ENCODE measurements at places on chromosomes 4 and X.

DNA sequence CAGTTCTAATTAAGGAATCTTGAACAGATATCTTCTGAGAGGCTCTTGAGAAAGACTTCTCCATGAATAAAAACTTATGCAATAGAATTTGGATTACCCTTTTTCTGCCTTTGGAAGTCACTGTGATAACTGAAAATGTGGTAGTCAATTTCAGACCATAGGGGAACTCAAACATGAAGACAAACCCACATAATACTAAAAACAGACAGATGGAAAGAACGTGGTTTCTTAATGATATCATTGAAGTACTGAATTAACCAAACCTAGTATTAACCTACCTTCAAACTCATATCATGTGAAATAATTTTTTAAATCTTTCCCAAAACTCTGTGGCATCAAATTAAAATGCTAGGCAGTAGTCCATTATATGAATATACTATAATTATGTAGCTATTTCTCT lies 153.5 kb downstream of the CAMK2D start:
- DNase-seq: no peak

DNA sequence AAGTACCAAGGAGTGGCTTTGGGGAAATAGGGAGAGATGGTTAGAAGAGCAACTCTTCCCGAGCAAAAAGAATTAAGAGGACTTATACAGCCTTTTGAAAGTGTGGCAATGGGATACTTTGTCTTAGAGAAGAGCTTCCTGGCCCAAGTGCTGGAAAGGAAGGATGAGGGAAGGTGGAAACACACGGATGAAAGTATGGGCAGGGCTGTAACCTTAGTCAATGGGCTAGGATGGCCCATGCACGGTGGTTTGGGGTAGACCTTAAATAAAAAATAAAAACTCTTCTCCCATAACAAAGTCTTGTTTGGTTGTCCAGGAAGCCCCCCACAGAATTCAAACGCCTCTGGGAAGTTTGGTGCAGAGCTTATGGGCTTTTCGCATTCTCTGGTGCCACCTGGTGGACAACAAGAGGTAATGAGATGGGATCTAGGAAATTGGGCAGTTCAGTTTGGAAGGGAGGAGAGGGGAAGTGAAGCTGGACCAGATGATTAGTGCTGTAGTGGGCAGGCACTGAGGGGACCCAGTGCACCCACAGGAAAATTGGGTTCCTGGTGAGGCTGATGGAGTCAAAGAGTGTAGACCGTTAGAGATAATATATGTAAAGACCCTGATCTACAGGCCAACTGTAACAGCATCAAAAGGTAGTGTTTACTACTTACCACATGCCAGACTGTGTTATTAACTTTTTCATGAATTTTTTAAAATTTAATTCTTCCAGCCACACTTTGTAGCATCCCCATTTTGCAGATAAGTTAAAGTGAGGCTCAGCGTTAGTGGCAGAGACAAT lies 13.8 kb upstream of the ENOX2 start:
- DNase-seq: peak; percentile 36

DNA sequence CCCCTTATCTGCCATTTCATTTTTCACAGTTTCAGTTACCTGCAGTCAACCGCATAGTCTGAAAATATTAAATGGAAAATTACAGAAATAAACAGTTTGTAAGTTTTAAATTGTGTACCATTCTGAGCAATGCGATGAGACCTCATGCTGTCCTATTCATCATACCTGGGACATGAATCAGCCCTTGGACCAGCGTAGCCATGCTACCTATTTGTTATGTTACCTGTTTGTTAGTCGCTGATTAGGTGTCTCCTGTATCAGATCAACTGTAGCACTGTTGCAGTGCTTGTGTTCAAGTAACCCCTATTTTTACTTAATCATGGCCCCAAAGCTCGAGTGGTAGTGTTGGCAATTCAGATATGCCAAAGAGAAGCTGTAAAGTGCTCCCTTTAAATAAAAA lies 492.2 kb upstream of the AADAT start:
- no peak for DNase-seq

GRCh38 chrX:148649145-148649795 lies 148.9 kb downstream of the AFF2 start:
- no peak for DNase-seq

DNA sequence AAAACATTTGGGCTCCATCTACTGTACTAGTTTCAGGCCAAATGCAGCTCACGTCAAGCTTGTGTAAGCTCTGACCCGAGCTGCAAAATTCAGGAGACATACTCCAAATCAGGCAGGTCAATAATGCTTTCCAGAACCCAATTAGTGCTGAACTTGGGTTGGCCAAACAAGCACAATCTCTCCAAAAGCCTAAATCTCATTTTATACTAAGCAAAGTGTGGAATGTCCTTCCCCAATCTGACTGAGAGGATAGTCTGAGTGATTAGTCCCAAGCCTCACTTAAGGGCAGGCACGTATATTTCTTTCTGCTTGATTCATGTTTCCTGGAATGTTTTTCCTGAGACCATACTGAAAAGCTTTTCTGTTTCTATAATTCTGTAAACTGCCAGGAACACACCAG lies 79.9 kb downstream of the NKX6-1 start:
- DNase-seq: no peak

GRCh38 chr4:78653655-78654054 lies 102.1 kb downstream of the ANXA3 start:
- DNase-seq: no peak

DNA sequence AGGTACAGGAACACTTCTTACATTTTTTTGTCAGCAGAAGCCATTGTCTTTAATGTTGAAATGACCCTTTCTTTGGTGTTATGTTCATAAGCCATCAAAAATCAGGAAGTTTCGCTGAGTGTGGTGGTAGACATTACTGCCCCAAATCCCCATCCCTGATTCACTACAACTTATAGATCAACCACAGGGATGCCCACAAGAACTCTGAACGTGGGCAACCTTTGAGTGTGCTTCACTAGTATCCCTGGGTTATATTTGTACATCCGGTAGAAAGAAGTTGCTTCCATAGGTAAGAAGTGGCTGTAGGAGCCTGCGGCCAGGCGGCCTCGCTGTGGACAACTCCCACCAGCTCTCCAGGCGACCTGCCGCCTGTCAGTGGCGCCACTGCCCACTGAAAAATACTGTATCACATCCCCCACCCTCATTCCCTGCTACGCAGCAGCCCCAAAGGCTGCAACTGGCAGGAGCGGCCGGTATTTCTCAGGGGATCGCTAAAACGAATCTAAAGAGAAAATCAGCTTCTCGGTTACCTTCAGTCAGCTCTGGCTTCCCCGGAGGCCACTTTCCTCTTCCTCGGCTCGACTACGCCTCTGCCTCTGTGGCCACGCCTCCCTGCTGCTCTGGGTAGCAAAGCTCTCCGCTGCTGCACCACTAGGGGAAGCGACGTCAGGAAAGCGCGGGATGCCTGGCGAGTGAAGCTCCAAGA lies 13.9 kb upstream of the ETDC start:
- DNase-seq: peak; percentile 60
